ENCODE measurements at places on chromosomes 3 and 15.

DNA sequence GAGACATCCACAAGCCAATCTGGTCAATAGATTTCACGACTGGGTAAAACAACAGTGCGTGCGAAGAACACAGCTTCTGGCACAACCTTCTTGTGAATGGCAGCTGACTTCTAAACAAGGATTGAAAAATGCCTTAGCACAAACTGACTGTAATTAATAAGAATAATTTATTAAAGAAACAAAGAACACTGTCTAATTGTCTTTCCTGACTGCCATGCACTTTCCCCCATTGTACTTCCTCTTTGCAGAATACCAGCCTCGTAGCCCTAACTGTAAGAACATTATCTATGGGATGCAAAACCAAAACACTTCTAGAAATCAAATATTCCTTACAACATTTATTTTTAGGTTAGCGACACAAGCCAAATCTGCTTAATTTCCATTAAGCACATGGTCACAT is 6.5 kb downstream of the FOXP1 start:
- no peak for DNase-seq

- DNase-seq, result no peak
These were observed 817.0 kb downstream of the TUSC7 start for GRCh38 chr3:117526470-117527079.

- DNase-seq, result no peak
These were observed 16.9 kb upstream of the GPD1L start for GRCh38 chr3:32089476-32089875.

- no peak for DNase-seq
These were observed 17.5 kb upstream of the GNAT1 start for GRCh38 chr3:50173685-50174516.

- no peak for DNase-seq
These were observed 29.0 kb downstream of the GYG1 start for GRCh38 chr3:149020196-149020838.

DNA sequence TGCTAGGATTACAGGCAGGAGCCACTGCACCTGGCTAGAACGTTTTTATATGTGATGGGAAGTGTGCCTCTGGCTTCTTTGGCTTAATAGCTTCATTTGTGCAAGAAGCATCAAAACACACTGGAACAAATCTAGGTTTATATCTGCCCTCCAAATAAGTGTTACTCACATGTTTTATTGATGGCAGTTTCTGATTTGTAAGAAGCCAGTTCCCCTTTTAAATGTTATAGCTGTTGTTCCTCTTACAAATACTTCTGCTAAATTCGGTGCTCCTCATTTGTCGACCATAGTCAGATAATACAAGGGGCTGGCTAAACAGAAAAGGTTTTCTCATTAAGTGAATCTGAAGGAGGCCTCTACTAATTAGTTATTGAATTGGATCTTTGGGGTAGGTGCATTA is 307.1 kb upstream of the SEMA6D start:
- DNase-seq, result no peak

DNA sequence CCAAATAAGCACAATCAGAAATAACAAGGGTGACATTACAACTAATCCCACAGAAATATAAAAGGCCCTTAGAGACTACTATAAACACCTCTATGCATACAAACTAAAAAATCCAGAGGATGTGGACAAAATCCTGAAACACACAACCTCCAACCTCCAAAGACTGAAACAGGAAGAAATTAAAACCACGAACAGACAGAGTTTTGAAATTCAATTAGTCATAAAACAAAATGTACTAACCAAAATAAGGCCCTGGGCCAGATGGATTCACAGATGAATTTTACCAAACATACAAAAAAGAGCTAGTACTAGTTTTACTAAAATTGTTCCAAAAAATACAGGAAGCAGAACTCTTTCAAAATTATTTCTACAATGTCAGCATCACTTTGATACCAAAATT is 1043.6 kb downstream of the DIPK2A start:
- no peak for DNase-seq

- DNase-seq, result no peak
These were observed 94.2 kb downstream of the FOXP1 start for GRCh38 chr3:71489315-71489761.

DNA sequence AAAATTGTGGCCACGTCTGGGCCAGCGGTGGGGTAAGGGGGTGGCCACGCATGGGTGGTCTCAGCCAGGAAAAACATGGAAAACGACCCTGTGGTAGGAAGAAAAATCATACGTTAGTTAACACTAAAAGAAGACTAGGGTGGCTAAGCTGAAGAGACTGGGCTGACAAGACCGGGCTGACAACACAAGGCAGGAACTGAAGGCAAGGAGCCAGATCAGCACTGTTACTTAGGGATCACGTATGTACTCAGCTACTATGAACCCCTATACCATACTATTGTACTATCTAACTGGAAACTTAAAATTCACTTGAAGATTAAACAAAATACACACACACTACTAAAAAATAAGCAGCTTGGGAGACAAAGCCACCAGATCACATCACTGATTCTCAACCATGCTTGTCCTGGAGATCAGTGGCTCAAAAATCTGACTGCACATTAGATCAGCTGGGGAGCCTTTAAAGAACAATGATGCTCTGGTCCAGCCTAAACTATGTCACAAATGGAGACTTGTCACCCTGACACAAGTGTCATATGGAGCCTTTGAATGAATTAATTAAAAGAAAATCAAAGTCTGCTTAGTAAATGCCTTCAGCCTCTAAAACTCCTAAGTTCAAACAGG is 442.2 kb downstream of the SHQ1 start:
- DNase-seq, result no peak

- no peak for DNase-seq
These were observed 44.7 kb upstream of the CHRNA7 start for GRCh38 chr15:31985607-31986006.

DNA sequence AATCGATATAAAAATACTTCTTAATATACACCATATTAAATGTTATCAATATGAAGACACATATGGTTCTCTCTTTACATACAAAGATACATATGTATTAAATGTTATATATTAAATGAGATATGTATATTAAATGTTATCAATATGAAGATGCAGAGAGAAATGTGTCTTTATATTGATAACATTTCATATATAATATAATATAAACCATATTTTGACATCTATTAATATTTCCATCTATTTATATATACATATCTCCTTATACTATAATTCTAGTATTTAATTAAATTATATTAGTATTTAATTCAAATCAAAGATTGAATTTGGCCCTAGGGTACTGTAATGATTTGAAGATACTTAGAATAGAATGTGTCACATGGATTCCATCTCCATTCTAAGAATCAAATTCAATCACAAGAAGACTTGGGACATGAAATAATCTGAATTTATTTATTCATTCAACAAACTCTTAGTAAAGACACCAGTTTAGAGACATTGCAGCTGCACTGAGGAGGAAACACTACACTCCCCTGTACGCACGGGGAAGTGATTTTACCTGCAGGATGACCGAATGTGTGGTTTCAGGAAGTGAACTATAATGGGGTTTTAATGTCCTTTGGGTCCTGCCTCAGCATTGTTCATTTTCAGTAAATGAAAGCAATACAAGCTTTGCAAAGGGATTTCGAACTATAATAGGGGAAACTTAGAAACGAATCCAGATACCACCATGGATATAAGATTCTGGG is 365.1 kb downstream of the MECOM start:
- DNase-seq, result no peak

DNA sequence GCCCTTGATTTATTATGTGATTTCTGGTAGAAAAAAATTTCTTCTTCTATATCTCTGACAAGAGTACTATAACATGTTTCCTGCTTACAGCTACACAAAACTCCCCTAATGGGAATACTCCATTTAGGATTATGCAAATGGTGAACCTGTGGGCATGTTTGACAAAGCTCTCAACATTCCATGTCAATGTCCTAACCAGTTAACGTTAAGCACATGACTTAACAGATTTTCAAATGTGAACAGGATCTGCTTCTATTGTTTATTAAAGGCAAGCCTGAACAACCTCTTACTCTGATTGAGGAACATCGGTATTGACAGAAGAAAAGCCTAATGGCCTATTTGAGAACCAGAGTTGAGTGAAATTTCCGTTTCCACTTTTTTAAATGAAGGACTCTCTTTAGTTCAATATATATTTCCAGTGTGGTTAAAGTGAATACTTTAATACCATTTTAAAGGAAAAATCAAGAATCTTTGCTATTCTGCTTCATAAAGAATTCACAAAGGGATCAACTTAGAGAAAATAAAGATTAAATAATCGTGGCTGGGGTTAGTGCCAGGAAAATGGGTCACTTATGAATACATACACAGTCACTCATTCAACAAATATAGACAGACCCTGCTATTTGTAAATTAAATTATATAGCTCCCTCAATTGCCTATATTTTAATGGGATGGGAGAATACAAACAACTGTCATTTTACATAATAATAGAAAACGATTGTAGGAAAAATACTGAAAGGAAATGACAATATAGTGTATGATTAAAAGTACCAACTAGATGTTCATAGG is 300.3 kb upstream of the CBLB start:
- DNase-seq, result no peak

GRCh38 chr15:66115568-66116206 is 137.9 kb downstream of the MEGF11 start:
- no peak for DNase-seq

DNA sequence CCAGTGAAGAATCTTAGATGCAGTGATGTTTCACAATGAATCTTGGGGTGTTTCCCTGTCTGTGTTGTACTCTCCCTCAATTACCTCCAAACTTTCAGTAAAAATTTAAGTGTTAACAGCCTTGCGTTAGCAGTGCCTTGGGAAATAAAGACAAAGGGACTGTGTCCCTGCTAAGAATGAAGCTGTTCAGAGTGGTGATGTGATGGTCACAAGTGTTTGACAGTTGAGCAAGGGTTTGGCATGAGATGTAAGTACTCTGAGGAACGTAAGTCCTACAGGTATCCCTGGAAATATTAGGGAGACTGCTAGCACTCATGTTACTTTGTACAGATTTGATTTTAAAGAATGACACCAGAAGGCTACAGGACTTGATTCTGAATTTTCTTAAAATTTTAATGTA is 304.3 kb upstream of the DPH6 start:
- DNase-seq, result no peak

GRCh38 chr15:39599871-39600270 is 19.0 kb downstream of the THBS1 start:
- DNase-seq, result no peak

- no peak for DNase-seq
These were observed 9.9 kb downstream of the KIF23 start for GRCh38 chr15:69424001-69424400.

GRCh38 chr15:56797720-56798275 is 64.5 kb upstream of the ZNF280D start:
- DNase-seq, result no peak

GRCh38 chr15:34578283-34578674 is 5.2 kb downstream of the GOLGA8B start:
- DNase-seq, result no peak

- DNase-seq, result no peak
These were observed 234.7 kb downstream of the NFKBIZ start for GRCh38 chr3:102084006-102084405.

DNA sequence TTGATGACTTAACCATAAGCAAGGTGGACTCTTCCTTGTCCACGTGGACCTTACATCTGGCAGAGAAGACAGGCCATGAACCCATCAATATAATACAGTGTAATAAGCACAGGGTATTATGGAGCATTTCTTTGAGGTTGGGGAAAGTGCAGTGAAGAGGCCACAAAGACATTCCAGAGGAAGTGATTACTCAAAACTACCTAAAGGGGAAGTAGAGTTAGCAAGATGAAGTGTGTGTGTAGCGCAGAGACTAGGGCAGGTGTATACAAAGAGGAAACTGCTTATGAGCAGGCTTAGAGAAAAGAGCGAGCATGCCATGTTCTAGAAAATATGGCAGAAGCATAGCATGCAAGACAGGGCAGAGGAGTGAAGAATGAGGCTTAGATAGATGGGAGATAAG is 17.9 kb downstream of the CP start:
- no peak for DNase-seq

Measured in NCI-H187 (cell line).